HT-29 (cell line): ENCODE measurements at places on chromosomes 3 and 15. TPM values are rescaled to one million over a fixed set of nuclear protein-coding genes. Genes with fewer than 3 reads are reported as not detected.
A peak's percentile ranks its signal among the peaks of the same experiment; 100 is the strongest.

GRCh38 chr3:133799794-133800585, 5.6 kb upstream of the SRPRB start:
- DNase-seq: no peak

DNA sequence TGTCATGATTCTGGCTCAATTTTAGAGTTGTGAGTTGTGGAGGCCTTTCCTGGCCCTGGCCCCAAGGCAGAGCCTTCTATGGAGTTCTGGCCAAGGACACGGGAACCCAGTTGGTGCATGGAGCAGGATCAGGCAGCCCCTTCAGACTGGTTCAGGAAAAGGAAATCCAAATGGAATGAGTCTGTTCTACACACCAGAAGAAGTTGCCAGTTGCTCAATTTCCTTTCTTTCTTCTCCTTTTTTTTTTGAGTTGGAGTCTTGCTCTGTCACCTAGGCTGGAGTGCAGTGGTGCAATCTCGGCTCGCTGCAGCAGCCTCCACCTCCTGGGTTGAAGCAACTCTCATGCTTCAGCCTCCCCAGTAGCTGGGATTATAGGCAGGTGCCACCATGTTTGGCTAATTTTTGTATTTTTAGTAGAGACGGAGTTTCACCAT, 28.9 kb upstream of the BHLHE40 start:
- DNase-seq: no peak

- no peak for DNase-seq
These were observed 78.9 kb downstream of the IQSEC1 start for GRCh38 chr3:12994357-12994606.

GRCh38 chr3:151213881-151214280, 10.9 kb upstream of the GPR171 start:
- no peak for DNase-seq

- DNase-seq: no peak
These were observed 24.5 kb downstream of the QTRT2 start for GRCh38 chr3:114081037-114081436.

DNA sequence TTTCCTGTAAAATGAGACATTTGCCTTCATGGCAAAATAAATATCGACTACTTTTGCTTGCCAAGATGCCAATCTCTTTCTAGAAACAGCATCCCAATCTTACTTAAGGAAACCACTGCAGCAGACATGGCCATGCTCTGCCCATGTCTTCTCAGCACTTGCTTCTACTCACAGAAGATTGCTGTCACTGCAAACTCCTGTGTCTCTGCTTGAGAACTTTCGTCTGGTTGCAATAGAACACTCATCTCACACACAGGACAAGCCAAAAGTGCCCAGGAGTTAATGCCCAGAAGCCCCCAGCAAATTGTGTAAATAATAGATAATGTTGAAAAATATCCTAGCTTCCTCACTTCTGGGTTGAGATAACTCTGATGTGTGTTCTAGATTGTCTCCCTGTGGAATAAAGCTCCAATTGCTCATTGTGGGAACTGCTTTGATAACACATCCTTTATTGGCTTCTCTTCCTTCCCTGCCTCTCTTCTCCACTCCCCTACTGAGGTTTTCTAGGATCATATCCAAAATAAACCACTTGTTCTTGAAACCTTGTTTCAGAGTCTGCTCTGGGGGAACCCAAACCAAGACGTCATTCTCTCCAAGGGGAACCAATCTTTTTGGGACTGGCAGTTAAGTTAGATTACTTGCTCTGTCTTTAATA, 156.3 kb upstream of the STRIT1 start:
- DNase-seq: no peak

GRCh38 chr15:47717036-47717612, at the start of gene SEMA6D:
SEMA6D (plus strand) TSS chr15:47717505; CDS start chr15:47759799, 42,294 bp downstream.
- DNase-seq: peak; percentile 5

- DNase-seq: no peak
These were observed 149.0 kb downstream of the SERPINI1 start for GRCh38 chr3:167884481-167884880.

DNA sequence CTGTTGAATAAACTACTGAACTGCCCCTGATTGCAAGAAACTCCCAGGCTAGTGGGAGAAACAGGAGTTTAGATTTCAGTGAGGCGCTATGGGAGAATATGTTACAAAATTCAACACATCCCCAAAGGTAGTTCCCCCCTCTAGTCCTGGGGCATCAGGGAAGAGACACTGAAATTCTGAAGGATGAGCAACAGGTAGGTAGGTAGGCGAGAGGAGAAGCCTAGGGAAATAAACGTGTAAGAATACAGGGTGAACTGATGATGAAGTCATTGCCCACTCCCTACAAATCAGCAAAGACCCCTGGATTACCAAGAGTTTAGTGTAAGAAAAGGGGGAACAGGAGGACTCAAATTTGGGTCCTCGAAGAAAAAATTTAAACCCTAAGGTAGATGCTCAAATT, 46.3 kb upstream of the RORA start:
- DNase-seq: no peak

DNA sequence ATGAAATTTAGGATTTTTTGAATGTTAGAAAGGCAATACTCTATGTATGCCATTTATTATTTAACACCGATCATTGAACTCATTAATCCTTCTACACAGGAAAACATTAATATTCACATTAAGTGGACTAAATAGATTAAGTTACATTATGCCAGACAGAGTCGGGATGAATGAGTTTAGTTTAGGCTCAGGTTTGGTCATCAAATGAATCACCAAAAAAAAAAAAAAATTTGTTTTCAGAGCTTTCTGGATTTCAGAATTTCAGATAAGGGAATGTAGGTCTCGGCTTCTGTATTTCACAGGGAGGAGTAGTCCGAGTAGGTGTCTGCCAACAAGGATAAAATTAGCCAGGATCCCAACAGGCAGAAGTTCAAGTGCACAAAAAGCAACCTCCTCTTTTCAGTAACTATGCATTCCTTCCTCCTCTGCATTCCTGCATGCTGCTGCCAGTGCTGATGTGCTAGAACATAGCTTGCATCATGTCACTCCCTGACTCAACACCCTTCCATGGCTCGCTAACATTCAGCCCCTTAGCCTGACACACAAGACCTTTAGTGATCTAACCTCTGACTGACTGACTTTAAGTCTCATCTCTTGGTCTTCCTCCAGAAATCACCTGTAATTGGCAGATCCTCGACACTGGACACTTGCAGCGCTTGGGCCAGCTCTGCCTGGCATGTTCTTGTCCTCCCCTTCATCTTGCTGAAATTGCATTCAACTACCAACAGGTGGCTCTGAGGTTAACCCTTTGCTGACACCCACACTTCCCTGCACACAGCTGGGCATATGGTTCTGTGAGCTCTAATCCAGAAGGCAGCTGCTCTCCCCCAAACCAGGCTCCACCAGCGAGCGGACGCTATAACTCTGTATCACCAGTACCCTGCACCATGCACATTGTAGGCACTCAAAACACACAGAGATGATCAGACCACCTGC, 145.4 kb upstream of the PROK2 start:
- DNase-seq: peak; percentile 25

GRCh38 chr3:121488628-121489027, 57.2 kb downstream of the POLQ start:
- DNase-seq: no peak

DNA sequence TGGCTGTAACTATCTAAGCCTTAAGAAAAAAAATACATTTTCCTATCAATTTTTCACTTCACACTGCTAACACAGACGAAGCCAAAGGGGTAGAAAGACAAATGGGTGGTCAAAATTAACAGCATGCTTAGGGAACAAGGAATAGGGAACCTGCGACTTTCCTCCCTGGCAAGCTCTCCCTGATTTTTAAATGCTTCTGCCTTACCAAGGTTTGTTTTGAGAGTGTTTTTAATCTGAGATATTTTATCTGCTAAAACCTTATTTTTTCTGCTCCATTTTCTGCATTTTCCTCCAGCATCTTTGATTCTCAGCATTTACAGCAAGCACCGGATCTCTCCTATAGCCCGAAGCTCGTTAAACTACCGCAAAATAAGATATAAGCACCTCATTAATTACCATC, 214.4 kb downstream of the RORA start:
- DNase-seq: no peak

DNA sequence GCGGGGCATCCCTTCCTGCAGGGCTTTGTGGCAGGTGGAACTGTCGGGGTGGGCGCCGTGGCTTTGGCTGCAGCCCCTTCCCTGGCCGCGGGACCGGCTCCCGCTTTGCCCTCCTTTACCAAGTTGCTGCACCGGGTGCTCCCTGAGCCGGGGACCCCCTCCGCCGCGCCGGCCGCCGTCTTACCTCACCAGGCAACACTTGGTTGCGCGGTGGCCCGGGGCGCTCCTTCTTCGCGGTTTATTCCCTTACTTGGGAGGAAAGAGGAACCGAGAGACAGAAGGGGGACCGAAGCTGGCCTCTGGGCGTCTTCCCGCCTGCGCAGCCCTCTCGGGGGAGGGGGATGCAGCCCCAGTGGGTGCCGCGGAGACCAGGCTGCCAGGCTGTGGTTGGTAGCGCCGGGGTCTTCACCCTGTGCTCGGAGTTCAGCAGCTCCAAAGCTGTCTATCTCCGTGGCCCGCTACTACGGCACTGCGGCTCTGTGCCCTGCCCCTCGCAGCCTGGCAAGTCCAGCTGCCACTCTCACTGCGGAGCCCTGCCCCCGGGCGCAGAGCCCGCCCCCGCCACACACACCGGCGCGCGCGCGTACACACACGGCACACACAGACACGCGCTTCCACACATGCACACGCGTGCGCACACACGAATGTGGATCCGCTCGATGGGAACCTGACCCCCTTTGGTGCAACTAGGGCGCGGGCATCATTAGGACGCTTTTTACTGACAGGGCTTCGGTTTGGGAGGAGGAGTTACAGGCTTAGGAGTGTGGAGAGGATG, at the start of gene DGKG:
TSS of gene DGKG (minus strand) at position 473 of the 775 bp plus-strand sequence. CDS start 41,775 bp downstream, outside the sequence.
- DNase-seq: no peak

DNA sequence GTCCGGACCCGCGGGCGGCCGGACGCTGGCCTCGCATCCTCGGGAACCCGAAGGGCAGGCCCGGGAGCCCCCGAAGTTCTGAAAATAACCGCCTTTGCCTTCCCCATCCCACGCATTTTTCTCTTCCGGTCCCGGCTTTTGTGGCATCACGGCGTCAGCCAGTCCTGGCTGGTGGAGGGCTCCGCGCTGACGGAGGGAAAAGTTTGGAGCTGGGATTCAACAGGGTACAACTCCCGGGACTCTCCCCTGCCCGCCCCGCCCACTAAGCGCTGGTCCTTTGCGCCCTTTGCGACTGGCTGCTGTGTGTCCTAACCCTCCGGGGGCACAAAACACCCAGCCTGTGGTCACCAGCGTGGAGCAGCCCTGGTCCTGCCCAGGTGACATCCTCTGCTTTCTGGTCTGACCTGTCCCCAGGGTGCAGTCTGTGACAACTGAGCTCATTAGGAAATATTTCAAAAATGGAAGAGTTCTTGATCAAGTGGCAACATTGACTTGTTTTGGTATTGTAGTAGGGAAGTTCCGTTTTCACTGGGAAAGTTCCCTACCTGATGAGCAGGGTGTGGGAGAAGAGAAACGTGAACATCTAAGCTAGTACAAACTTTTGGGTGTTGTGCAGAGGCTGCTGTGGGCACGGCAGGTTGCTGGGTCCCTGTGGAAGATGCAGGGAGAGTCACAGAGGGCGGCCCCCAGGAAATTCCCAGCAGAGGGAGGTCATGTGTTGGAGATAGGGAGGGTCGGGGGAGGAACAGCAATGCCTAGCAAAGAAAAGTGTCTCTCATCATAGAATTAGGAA, 775 bp downstream of the ARNT2 start:
- no peak for DNase-seq

GRCh38 chr15:78069052-78069414, 8.5 kb downstream of the TBC1D2B start:
- no peak for DNase-seq

DNA sequence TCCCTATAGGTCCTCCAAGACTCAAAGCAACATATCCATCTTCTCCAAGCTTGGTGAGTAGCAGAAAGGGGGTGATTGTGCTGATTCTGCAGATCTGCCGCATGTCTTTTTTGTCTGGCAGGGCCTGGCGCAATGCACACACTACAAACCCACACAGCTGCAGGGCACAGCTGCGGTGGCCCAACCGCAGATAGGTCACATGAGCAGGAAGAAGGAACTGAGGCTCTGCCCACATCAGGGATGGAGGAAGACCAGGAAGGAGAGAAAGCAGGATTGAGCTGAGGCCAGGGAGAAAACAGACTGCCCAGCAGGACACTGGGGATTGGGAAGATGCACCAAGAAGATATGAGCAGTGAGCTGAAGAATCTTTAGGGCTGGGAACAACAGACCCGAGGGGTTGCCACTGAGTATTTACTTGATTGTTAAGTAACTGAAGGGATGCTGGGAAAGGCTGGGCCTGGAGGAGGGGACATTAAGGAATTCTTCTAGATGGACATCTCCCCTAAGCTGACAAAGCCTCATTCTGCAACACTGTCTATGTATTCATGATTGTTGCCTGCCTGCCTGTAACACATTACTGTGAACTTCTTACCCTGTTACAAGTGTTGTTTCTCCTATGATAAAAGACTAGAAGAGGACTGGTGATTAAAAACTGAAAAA, 126.7 kb downstream of the MYLK start:
- peak; percentile 86 for DNase-seq

DNA sequence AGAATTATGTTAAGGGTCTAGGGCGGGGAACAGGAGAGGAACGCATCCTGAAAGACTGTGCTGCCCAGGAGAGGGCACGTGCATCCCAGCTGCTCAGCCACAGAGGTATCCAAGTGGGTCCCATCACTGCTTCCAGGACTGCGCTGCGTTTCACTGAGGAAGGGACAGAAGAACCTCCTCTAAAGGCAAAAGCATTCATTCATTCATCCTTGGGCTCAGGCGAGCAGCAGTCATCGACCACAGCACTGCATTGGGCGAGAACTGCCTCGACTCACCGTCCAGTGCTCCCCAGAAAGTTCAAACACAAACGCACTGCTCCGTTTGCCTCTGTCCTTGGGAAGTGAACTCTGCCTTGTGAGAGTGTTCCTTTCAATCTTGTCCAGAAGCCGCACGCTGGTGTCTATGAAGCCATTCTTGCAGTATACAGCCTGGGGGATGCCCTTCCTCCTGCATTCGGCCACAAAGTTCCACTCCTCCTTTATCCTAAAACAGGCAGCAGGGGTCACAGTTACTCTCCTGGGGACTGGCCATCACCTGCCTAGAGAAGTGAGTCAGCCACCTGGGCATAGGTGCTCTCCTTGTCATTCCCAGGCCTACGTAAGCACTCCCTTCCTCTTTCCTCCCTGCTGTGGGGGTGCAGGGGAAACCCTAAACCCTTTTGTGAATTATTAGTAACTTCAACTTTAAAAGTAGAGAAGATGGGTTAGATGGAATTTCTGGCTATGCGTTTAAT, 21.2 kb downstream of the LRRC2 start:
- DNase-seq: no peak

DNA sequence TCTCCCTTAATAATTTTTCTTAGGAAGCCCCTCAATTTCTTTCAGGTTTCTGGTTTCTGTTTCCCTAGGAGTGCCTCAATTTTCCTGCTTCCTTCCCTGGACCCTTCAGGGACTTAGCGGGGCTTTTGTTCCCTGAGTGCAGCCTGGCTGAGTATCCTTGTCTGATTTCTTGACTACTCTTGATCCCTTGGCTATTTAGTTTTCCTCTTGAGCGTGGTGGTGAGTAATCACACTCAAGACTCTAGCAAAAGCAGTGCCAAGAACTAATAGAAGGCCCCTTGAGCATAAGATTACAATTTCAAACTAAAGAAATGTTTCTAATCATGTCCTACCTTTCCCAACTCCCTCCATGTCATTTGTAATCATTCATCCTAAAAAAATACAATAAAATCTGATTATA, 94.3 kb upstream of the C3orf80 start:
- no peak for DNase-seq

The FBXO40 gene
- not detected in 2 replicates for total RNA-seq

The NAA50 gene
- 743 and 760 TPM in 2 replicates for total RNA-seq

The HTR3E gene
- not detected in 2 replicates for total RNA-seq

The NECTIN3 gene
- 16.1 and 18.6 TPM in 2 replicates for total RNA-seq

The LRRN1 gene
- total RNA-seq: 0.92 TPM in 1 of 2 replicates, not detected in the other

The UBAP1L gene
- 0.74 and 1.4 TPM in 2 replicates for total RNA-seq

The RPUSD2 gene
- 26.7 and 38.7 TPM in 2 replicates for total RNA-seq

The ANKRD63 gene
- total RNA-seq: not detected in 2 replicates

The CNTN4 gene
- total RNA-seq: not detected in 2 replicates
